Endothelial cell (in vitro differentiated cells): ENCODE measurements at places on chromosomes 2 and 18. TPM values are rescaled to one million over a fixed set of nuclear protein-coding genes. Genes with fewer than 3 reads are reported as not detected.

Gene SCN3A
- 0.38 TPM for total RNA-seq

Gene C2orf66
- total RNA-seq = 1.4 TPM

Gene LYPD6B
- total RNA-seq = 4.8 TPM

Gene MAL
- not detected for total RNA-seq

Gene TIGD1
- total RNA-seq = 3.7 TPM

Gene POMC
- total RNA-seq = 0.64 TPM

Gene ADAM17
- total RNA-seq = 39.7 TPM

Gene ABCA12
- not detected for total RNA-seq

Gene CYP1B1
- 1.2 TPM for total RNA-seq

Gene LRATD1
- 37.6 TPM for total RNA-seq

Gene SH2D6
- total RNA-seq = 0.33 TPM

Gene CRYGD
- total RNA-seq = not detected

Gene DNER
- total RNA-seq = 0.15 TPM

Gene MEP1B
- 0.15 TPM for total RNA-seq

Gene GAD1
- 129 TPM for total RNA-seq

Gene ABCG5
- not detected for total RNA-seq

Gene PJVK
- total RNA-seq = 3.7 TPM

Gene CD207
- total RNA-seq = 0.74 TPM

Gene GPR39
- total RNA-seq = 0.62 TPM

Gene GPC1
- 4.5 TPM for total RNA-seq

Gene KDM3A
- total RNA-seq = 63.9 TPM

Gene MDH1B
- total RNA-seq = 2.3 TPM

Gene FAM161A
- 6.9 TPM for total RNA-seq

Gene FMNL2
- 41.7 TPM for total RNA-seq

Gene STARD6
- 0.54 TPM for total RNA-seq

Gene CGREF1
- not detected for total RNA-seq

Gene TFPI
- total RNA-seq = 735 TPM

Gene MPP4
- 0.13 TPM for total RNA-seq

Gene IFIH1
- total RNA-seq = 5.2 TPM

Gene KCNF1
- 8.4 TPM for total RNA-seq

Gene GRHL1
- total RNA-seq = 1.7 TPM

Gene ZCCHC2
- total RNA-seq = 21.0 TPM
